ENCODE measurements at places on chromosomes 7 and 10.

- no peak for DNase-seq
Observed at GRCh38 chr10:89475125-89475524, 60.3 kb downstream of the SLC16A12 start.

DNA sequence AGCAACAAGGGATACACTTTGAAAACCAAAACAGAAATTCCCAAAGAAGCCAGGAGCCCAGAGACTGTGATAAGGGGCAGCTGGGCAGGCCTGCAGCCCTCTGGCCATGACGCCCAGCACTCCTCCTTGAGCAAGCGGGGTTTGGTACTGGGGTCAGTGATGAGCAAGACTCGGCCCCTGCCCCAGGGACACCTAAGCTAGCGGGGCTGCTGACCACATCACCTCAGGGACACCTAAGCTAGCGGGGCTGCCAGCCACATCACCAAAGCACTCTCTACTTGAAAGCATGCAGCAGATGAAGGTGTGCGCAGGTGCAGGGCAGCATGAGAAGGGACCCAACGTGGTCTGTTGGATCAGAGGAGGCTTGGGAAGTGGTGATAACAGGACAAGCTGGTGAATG, 108.0 kb upstream of the PPP2R2D start:
- DNase-seq = no peak

DNA sequence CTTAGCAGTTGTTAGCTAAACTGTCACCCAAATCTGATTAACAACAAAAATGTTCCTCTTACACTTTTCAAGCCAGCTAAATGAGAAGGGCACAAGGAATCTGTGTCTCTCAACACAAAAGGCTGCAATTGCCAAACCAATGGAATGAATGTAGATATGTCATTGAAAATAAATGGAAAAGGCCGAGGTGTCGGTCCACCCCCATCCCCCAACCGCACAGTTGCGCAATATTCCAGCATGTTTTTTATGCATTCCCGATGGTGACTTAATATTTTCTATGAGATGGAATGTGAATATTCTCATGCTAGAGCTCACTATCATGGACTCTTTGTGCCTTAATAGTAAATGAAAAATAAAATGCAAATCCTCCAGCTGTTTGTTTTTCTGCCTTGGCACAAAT, 181.6 kb upstream of the LRGUK start:
- DNase-seq = no peak

- DNase-seq = no peak
Observed at GRCh38 chr10:3820255-3820654, 35.2 kb upstream of the KLF6 start.

DNA sequence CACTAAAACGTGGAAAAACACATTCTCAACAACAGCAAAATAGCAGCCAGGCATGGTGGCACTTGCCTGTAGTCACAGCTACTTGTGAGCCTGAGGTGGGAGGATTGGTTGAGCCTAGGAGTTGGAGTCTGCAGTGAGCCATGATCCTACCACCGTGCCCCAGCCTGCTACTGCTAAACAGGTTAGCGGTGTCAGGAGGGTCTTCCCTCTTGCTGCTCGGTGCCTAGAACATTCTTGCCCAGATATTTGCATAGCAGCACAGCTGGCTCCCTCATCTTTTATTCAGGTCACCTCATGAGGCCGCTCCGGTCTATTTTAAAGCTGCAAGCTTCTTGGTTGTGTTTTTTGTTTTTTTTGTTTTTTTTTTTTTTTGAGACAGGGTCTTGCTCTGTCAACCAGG, 2.9 kb upstream of the RABGEF1 start:
- DNase-seq = no peak

- no peak for DNase-seq
Observed at GRCh38 chr7:15131661-15132060, 229.1 kb upstream of the DGKB start.

DNA sequence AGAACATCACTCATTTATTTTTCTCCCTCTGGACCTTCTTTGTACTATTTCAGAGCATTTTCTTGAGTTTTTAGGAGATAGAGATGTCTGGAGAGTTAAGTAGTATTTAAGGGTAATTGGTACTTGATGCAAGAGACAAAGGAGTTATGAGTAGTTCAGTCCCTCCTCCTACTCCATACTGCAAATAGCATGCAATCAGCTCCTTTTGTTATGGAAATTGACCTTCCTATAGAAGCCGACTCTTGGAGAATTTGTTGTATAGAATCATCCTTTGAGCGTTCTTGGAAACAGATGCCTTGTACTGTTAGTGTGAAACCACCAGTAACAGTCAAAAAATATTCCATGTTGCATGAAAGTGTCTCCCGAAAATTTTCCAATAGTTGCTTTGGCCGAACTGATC, 428.2 kb upstream of the GALNT17 start:
- DNase-seq = no peak

- DNase-seq = no peak
Observed at GRCh38 chr7:11726794-11727155, 105.2 kb downstream of the THSD7A start.

- DNase-seq = peak; percentile 56
Observed at GRCh38 chr10:119205894-119206602, 1.3 kb upstream of the GRK5 start.

DNA sequence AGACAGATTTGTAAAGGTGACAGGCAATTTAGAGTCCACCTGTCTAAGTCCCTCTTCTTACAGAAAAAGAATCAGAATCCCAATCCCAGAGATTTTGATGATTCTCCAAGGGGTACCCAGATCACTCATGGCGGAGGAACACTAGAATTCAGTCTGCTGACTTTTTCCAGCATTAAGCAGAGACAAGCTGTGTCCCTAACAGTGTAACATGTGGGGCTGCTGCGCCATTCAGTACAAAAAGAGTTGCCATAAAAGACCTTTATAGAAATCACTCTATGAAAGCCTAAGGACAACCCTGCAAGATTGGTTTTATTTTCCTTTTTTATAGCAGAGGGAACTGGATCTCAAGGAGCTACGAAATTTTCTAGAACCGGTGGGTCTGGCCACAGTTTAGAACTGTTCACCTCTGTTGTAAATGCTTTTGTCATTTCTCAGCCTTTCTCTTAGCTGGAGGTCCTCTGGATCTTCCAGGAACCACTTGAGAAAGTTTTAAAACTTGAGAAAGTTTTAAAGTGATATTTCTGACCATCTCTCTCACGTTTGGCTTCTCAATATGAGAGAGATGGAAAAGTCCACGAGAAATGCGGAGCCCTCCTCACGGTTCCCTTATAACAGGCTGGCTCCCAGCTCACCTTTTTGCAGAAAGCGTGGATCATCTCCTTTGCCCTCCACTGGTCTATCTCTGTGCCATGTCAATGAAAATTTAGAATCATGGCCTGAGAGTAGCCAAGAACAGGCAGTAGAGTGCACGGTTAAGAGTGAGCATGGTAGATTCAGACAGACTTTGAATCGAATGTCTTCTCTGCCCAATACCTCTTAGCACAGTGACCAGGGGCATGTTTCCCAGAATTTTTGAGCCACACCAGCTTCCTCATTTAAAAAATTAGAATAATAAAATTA, 826 bp downstream of the GIMAP7 start:
- DNase-seq = no peak

DNA sequence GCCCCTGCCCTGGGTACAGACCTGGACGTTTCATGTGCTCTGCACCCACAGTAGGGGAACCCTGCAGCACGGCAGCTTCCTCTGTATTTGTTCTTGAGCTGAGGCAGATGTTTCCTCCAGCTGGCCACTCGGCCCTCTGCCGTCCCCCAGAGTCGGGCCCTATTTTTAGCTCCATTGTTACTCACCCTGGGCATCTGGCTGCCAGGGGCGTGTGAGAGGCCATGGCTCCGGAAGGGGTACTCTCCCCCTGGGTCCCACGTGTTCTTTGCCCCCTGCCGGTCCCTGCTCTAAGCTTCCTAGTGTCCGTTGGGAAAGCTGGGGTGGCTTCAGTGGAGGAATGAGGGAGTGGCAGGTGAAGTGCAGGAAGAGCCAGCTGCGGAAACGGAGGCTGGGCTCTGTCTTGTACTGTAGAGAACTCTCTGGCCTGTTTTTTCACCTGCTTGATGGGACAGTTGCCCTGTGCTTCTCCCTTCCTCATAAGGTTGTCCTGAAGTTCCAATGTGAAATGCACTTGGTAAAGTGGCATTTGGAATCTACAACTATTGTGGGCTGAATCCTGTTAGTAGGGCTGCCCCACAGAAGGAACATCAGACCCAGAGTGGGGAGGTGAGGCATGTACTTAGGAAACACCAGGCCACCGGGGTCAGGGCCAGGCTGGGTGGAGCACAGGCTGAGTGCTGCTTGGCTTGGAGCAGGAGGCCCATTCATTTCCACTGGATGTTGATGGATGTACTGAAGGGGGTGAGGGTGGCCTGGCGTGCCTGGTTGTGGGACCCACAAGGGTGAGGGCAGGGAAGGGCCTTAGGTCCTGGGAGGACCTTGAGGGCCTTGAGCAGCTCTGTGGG, 30.6 kb downstream of the PALD1 start:
- no peak for DNase-seq

DNA sequence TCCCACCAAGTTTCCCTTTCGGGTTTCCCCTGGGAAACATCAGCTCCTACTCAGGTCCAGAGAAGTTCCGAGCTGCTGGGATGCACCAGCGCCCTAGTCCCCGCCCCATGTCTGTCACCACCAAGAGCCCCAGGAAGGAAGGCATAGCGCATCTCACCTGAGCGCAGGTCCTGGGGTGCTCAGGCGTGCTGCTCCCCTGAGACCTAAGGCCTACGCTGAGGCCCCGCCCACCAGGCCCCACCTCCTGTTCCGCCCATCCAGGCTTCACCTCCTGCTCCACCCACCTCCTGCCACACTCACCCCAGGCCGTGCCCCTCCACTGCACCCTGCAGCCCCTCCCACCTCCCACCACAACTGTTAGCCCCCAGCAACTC, 1.2 kb upstream of the TFR2 start:
- peak; percentile 11 for DNase-seq

- DNase-seq = no peak
Observed at GRCh38 chr10:36094096-36094495, 452.0 kb upstream of the FZD8 start.

DNA sequence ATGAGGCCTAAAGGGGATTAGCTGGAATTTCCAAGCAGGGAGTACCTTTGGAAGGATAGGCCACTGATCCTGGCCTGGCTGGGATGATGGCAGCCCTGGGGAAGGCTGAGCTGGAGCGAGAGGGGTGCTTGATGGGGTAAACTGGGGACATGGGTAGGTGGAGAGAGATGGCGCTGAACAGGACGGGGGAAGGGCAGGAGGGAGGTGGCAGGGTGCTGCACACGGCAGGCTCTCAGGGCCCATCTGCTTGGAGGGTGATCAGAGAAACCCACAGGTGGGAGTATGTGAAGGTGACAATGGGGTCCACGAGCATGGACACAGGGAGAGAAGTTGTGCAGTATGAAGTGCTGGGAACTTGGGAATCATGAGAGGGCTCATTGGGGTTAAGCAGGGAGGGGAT, 10.3 kb downstream of the MAT1A start:
- no peak for DNase-seq

DNA sequence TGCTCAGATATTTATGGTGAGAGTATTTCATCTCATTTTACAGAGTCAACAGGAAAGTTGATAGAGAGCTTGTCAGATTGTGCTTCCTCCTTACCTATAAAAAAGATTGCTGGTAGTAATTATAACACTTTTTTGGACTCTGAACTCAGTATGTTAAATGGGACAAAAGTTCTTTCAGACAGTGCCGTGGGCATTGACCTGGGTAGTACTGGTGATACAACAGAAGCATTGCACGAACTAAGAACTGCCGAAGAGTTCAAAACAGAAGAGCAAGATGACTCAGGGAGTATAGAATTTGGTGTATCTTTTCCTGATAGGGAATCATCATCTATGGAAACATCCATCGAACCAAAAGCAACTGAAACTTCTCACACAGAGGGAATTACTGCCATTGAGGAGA, 58.6 kb downstream of the LOXL4 start:
- DNase-seq = no peak

DNA sequence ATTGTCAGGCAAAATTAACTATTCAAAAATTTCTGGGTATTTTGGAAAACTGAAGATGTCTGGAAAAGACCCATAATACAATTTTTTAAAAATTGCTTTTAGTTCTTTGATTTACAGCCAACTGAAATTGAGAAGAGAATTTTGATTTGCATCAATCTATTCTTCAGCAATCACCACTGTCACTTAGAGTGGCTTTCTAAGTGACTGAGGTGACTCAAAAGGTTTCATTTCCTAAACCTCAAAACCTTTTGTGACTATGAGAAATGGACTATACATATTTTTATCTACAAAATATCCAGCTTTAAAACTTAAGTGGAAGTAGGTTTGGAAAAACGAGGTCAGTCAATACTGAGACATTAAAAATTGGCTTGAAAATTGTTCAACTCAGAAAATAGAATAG, 60.0 kb downstream of the ENO4 start:
- DNase-seq = no peak

DNA sequence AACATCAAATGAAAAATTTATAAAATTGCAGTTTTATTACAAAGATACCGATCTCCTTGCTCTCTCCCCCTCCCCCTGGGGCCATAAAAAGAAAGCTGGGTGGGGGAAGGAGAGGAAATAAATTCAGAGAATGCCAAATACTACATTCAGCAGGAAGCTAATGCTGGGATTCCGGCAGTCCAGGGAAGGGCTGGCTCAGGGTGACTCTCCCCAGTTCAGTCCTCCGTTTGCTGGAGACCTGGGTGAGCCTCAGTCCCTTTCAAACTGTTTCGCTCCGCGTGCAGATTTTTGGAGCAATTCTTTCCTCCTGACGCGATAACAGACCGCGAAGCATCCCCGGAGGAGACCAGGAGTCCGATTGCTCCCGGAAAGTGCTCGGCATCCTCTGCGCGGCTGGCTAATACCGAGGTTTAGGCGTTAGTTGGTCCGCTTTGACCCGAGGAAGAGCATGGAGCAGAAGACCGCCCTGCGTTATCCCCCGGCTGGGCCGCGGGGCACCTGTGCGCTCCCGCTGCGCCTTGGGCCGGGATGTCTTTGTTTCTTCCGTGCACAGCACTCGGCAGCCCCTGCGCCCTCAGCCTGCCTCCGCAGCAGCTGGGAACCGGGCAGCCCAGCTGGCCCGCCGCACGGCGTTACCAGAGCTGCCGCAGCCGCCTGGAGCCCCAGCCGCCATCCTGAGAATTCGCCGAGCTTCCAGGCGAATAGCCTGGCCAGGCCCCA, 3.9 kb upstream of the HOXA2 start:
- no peak for DNase-seq

DNA sequence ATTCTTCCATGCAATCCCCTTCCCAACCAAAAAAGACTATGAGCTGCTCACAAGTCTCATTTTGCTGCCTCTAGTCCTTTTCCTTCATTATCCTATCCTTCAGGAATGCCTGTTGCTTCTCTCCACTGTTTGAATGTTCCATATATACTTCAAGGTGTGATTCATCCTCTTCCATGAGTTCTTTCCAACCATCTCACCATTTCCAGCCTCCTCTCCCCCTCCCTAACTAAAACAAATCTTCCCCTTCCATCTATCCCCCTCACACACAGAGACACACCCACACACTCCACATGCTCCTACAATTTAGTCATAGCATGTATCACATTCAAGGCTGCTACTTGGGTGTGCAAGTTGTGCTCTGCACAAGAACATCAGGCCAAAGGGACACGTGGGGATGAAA, 254.3 kb downstream of the DYNC1I1 start:
- no peak for DNase-seq

- DNase-seq = no peak
Observed at GRCh38 chr10:497898-498451, 191.5 kb downstream of the DIP2C start.

- peak; percentile 37 for DNase-seq
Observed at GRCh38 chr10:3740157-3740871, 44.7 kb downstream of the KLF6 start.

GRCh38 chr7:69457595-69458504, 140.4 kb upstream of the AUTS2 start:
- DNase-seq = no peak

GRCh38 chr7:66054063-66054462, 21.6 kb upstream of the ASL start:
- DNase-seq = no peak

Data from stimulated activated CD4-positive, alpha-beta T cell treated with anti-CD3 and anti-CD28 coated beads, Interleukin-4, amount 100 ng/mL, for 24 hours (primary cell).